Activated CD4-positive, alpha-beta T cell treated with anti-CD3 and anti-CD28 coated beads, Interleukin-2, Interleukin-6, amounts not matched to agents 100 ng/mL and 50 ng/mL, durations not matched to agents 16 hours and 8 hours (primary cell): ENCODE measurements at places on chromosomes 7 and 10.

- no peak for DNase-seq
Measured at GRCh38 chr10:33041783-33042437, 83.9 kb upstream of the ITGB1 start.

- no peak for DNase-seq
Measured at GRCh38 chr7:72101444-72101843, 310.7 kb downstream of the CALN1 start.

DNA sequence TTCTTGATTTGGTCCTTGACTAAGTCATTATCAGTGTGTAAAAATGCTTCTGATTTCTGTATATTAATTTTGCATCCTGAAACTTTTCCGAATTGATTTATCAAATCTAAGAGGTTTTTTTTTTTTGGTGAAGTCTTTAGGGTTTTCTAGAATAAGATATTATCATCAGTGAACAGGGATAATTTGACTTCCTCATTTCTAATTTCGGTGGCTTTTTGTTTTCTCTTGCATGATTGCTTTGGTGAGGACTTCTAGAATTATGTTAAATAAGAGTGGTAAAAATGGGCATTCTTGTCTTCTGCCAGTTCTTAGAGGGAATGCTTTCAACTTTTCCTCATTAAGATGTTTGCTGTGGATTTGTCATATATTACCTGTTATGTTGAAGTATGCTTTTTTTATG, 170.5 kb downstream of the CCDC7 start:
- no peak for DNase-seq

DNA sequence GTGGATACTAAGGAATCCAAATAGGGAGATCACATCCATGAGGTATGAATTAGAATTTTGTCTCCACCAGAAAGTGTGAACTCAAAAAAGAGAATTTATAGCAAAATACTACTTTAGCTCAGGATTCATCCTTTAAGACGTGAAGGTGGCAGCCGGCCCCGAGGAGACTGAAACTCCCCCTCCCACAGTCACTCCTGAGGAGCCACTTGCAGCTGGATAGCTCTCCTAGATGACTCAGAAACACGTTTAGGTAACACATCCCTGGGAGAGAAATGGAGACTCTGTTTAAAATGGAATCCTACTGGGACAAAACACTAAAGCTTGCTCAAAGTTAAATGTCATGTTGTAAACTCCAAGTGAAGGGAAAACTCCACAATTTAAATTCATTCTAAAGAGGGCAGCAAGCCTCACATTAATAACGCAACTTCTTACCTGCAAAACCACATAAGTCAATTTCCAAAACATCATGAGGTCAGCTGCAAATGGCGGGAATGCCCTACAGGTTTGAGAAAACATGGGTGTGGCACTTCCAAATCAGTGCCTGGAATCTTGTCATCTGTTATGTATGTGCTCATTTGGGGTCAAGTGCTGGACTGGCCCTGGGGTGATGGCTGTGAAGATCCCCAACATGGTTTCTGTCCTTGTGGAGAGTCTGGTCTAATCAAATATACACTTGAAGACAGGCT, 46.2 kb downstream of the ICA1 start:
- DNase-seq = no peak

- no peak for DNase-seq
Measured at GRCh38 chr7:83575436-83575835, 73.5 kb downstream of the SEMA3E start.

GRCh38 chr10:54800741-54801421, at the start of gene PCDH15:
Gene PCDH15 (minus strand): TSS chr10:54801231. CDS start chr10:54664262, 136,969 bp downstream.
- DNase-seq = no peak

GRCh38 chr7:144565586-144565985, 162.1 kb upstream of the NOBOX start:
- DNase-seq = no peak

- no peak for DNase-seq
Measured at GRCh38 chr10:125152450-125153368, 7.7 kb downstream of the CTBP2 start.

- DNase-seq = no peak
Measured at GRCh38 chr10:86472061-86472460, 49.5 kb downstream of the WAPL start.

- DNase-seq = peak; percentile 39
Measured at GRCh38 chr10:91798649-91799611, 704 bp downstream of the TNKS2 start.

- DNase-seq = no peak
Measured at GRCh38 chr10:7580520-7580919, 86.2 kb downstream of the ITIH5 start.

DNA sequence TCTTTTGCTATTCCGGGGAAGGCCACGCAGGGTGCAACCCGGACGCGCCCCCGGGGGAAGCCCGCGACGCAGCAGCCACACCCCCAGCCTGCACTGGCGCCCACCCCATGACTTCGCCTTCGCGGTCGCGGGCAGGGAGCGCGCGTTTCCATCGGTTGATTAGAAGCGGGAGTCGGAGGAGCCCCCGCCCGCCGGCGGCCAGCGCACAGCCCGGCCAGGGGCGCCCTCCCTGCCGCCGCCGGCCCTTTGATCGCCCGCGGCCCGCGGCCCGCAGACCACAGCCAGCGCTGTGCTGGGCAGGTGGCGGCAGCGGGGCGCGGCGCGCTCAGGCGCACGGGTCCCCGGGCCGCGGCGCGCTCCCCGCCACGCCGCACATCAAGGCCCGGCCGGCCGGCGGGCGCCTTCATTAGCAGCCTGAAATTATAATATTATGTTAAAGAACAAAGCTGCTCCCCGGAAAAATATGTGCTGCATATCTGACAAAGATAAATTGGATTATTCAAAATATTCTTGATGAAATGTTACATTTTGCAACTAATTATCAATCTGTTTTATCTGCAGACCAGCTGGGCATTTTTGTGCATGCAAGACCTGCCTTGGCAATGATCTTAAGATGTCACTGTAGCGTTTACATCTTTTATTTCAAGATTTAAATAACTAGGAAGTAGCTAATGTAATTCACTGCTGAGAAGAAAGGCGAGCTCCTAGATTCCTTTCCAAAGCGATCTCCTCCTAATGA, 160.7 kb upstream of the MKI67 start:
- DNase-seq = no peak

DNA sequence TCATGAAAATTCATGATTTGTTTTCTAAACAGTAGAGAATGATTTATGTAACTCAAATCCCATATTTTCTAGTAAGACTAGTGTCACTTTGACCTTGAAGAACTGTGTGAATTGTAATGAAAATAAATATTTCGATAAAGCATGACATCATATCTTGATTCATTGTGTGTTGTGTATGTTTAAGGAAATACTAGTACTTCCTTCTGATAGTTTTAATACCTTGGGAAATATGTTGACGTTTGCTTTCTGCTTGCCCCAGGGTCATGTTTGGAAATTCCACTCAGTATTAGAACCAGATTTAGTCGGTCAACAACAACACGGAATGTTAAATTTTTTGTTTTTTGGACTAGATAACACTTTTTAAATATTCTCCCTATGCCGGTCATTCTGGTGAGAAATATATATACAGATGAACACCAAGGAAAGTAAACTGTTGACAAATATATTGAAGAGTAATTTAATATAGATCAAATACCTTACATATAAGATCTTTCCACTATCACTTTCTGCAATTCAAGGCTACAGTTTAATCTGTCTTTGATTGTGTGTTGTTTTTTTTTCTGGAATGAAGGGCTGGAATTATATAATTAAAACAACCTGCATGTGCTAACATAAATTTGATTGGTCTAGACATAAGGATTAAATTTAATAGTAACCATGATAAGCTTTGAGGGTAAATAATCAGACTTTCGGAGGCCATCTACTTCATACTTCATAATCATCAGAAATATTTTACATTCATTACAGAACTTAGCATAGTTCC, 126.2 kb downstream of the MDFIC start:
- no peak for DNase-seq

- DNase-seq = no peak
Measured at GRCh38 chr7:143368387-143368786, 5.9 kb upstream of the FAM131B start.

DNA sequence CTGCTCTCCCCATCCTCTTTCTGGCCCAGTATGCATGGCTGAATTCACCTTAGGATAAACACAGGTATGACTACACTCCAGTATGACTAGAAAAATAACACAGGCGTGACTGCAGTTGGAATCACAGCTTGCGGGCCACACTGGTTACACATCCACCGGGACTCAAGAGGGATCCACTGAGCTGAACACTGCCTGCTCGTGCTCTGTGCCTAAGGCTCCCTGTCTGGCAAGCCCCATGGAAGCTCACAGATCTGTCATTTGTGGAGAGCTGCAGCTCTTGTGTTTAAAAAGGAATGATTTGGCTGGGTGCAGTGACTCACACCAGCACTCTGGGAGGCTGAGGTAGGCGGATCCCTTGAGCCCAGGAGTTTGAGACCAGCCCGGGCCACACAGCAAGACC, 26.8 kb downstream of the VOPP1 start:
- DNase-seq = no peak

DNA sequence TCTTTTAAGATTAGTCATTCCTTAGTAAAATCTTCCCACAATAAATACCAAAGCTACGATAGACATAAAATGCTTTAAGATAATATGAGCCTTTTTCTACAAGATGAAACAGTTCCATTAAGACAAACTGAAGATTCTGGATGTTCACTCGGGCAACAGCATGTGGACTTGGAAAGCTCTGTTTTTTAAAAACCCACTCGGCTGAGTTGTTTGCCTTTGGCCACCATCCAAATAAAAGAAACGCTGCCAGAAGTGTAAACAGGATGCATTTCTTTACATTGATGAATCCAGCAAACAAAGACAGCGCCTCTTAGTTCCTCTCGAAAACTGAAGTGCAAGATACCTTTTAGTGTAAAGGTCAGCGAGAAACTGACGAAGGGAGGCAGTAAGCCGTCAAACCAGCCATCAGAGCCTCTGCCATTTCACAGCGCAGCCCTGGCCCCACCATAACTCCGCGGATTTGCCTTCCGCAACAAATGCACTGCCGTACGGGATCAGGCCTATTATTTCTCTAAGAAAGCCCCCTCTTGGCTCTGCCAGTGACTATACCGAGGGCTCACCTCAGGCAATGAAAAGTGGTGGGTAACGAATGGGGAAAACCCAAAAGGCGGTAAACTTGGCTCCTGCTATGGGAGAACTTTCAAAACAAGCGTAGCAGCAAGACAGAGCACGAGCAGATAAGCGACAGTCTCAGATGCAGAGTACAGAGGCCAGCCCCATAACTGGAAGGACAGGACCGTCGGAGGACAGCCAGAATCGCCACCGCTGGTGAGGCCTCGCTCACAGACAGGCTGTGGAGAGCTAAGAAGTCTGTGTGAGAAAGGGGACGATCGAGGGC, 41.4 kb downstream of the GNA12 start:
- DNase-seq = no peak

DNA sequence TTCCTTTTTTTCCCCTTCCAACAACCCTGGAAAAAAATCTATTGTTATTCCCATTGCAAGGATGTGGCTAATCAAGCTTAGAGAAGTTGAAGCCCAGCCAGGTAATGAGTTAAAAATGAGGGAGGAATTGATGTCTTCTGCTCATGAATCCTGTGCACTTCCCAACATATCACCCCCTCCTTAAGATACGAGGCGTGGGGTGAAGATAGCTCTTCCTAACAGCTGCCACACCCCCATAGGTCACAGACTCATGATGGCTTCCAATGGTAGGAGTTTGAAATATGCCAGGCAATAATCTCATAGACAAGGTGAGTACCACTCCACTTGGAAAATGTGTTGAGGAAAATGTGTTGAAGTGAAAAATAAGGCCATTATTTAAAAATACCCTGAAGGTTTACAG, 71.3 kb upstream of the HECW1 start:
- no peak for DNase-seq

GRCh38 chr7:41002741-41003610, 699.9 kb downstream of the INHBA start:
- peak; percentile 35 for DNase-seq

GRCh38 chr7:44105832-44106231, 1.7 kb downstream of the AEBP1 start:
- no peak for DNase-seq

GRCh38 chr10:112619556-112619955, 172.5 kb downstream of the VTI1A start:
- DNase-seq = no peak

DNA sequence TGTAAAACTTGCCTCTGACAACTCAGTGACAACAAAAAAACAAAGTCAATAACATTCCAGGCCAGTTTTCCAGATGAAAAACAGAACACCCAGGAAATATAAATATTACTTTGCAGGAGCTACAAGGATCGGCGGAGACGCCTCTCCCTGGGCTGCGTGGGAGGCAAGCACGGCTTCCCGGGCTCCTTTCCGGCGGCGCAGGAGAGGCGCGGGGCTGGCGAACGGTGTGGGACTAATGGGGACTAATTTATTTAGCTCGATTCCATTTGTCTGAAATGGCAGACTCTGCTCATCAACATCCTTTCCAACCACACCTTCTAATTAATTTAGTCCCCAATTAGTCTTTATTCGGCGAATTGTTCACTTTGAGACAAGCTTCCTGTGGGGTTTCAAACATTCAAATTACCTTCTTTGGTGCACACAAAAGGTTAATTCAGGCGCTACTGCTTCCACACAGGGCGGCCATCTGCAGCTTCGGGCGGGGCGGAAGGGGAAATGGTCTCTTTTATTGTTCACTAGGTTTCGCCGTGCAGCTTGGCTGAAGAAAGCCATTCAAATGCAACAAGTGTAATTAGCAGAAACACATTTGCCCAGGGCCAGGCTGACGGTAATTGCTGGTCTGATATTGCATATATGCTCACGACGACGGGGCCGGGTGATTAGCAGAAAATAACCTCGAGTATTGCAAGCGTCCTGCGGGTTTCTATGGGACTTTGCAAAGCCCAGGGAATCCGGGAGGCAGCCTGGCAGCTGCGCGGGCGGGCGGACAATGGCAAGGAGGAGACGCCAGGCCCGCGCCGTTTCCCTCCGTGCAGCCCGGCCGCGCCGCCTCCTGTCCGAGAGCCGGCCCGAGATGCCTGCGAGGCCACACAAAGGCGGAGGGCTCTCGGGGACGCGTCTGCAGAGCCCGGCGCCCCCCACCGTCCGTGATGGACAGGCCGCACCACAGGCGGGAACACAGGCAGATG, 270.1 kb downstream of the PTPRN2 start:
- no peak for DNase-seq

DNA sequence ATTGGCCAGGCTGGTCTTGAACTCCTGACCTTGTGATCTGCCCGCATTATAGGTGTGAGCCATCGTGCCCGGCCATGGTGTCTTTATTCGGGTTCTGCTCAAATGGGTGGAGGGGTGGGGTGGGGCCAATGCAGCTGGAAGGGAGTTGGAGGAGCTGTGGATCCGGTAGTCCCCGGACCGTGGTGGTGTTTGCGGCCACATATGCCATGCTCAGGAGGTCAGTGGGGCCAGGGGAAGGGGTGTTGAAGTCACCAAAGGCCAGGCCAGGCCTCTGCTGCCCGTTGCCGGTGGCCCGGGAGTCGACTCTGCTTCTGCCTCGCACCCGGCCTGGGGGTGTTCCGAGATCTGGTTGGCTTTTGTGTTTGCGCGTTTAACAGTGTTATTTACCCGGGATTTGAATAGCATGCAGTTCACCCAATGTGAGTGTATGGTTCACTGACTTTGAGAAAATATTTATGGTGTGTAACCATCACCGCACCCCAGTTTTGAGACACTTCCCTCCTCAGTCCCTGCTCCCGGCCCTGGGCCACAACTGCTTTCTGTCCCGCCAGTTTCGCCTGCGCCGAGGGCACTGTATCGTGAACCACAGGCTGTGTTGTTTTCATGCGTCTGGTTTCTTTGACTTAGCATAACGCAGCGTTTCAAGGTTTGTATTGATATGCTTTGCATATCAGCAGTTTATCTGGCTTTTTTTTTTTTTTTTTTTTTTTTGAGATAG, 10.7 kb downstream of the INPP5A start:
- no peak for DNase-seq

GRCh38 chr10:49281461-49281860, 17.5 kb upstream of the C10orf71 start:
- peak; percentile 10 for DNase-seq

- DNase-seq = no peak
Measured at GRCh38 chr10:53579773-53580172, 807.2 kb upstream of the MBL2 start.
